ENCODE measurements at places on chromosomes 7 and 10.
A peak's percentile ranks its signal among the peaks of the same experiment; 100 is the strongest.

GRCh38 chr10:112687647-112688046 lies 240.6 kb downstream of the VTI1A start:
- no peaks in the 10 kb centered on the region for H3K27me3 ChIP-seq
- H3K36me3 ChIP-seq = peaks cover 1% of the 10 kb centered on the region

GRCh38 chr7:110974441-110974840 lies 116.5 kb upstream of the LRRN3 start:
- H3K4me1 ChIP-seq = peaks cover 24% of the 10 kb centered on the region
- DNase-seq = no peak
- H3K27me3 ChIP-seq = no peaks in the 10 kb centered on the region
- no peak overlapping the region for H3K4me3 ChIP-seq

- H3K36me3 ChIP-seq = no peaks in the 10 kb centered on the region
- H3K27ac ChIP-seq = no peak overlapping the region
- peaks cover 44% of the 10 kb centered on the region for H3K27me3 ChIP-seq
- no peak overlapping the region for H3K4me3 ChIP-seq
These were observed 18.9 kb upstream of the OPN4 start for GRCh38 chr10:86635402-86635801.

DNA sequence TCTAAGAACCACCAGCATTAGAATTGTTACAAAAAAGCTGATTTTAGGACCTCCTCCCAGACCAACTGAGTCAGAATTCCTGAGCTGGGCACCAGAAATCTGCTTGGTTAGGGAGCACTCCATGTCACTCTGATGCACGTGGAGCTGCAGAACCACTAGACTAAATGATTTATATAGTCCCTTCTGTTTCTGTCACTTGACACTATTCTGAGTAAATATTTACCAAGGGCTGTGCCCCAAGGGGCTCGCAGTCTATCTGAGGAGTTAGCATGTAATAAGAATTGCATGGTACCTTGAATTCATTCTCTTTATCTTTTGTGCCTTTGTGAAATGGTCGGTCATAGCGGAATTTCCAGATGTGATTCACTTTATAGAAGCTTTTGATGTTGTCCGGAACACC lies 196.0 kb upstream of the IMMP2L start:
- no peaks in the 10 kb centered on the region for H3K36me3 ChIP-seq
- no peaks in the 10 kb centered on the region for H3K4me1 ChIP-seq
- no peak for DNase-seq

DNA sequence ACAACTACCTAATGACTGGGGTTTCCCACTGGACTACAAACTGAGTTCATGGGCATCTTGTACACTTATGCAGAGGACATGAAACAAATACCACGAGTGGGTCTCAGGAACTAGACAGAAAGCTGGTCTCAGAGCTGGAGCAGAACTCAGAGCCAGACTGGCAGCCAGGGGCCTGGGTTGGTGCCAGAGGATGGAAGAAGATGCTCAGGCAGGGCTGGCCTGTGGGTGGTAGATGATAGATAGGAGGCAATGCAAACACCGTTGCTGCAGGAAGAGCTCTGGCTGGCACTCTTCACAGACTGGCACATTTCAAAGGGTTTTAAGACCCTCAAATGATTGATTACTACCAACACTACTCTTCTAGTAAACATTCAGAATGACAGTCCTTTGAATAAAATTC lies 28.8 kb downstream of the ENO4 start:
- no peak overlapping the region for H3K4me3 ChIP-seq
- peaks cover 2% of the 10 kb centered on the region for H3K27me3 ChIP-seq
- H3K4me1 ChIP-seq = no peaks in the 10 kb centered on the region
- no peak for DNase-seq

DNA sequence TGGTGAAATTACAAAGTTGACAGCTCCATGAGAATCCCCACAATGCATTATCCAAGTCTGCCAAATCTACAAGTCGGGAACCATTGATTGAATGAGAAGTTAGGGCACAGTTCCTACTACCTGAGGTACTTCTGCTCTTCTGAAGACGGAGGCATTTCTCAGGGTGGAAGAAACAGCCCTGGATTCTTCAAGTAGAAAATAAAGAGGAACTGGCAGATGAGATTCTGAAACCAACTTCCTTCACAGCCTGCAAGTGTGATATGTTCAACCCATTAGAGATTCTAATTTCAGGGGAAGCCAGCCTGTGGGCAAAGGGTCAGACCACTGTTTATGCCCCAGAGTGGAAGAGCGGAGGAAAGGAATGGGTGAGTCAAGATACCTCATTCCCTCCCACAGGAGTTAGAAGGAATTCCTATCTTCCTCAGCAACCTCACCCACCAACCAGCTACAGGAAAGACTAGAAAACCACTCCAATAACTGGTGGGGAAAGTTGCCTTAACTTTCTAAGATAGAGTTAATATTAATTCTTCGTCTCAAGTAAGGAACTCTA lies 50.5 kb upstream of the BMPER start:
- DNase-seq = no peak
- peaks cover 2% of the 10 kb centered on the region for H3K27me3 ChIP-seq
- H3K36me3 ChIP-seq = no peaks in the 10 kb centered on the region
- H3K4me3 ChIP-seq = no peak overlapping the region
- no peaks in the 10 kb centered on the region for H3K4me1 ChIP-seq

DNA sequence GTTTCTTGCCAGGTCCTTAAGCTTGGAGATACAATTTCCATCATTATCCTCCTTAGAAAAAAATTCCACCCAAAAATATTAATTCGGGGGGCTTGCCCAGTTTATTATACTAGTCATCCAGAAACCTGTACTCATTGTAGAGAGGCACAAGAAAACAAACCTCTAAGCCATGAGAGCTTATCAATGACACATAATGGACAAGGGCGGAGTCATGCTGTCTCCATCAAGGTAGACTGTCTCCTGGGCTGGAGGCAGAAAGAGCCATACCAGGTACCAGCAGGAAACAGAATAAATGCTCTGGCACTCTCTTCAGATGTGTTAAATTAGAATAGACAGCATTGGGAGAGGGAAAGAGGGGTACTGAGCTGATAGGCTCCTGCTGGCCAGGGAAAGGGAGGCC lies 69.8 kb upstream of the GSDME start:
- H3K27ac ChIP-seq = peak overlapping the region; percentile 43
- peaks cover 64% of the 10 kb centered on the region for H3K36me3 ChIP-seq
- peak; percentile 29 for DNase-seq
- no peak overlapping the region for H3K4me3 ChIP-seq

Data from activated CD4-positive, alpha-beta memory T cell treated with anti-CD3 and anti-CD28 coated beads for 36 hours (primary cell).